Activated CD8-positive, alpha-beta memory T cell treated with anti-CD3 and anti-CD28 coated beads for 1 hour (primary cell): ENCODE measurements at places on chromosomes 3 and 15.

GRCh38 chr3:51777985-51778384, 1.1 kb downstream of the IQCF6 start:
- DNase-seq = no peak

DNA sequence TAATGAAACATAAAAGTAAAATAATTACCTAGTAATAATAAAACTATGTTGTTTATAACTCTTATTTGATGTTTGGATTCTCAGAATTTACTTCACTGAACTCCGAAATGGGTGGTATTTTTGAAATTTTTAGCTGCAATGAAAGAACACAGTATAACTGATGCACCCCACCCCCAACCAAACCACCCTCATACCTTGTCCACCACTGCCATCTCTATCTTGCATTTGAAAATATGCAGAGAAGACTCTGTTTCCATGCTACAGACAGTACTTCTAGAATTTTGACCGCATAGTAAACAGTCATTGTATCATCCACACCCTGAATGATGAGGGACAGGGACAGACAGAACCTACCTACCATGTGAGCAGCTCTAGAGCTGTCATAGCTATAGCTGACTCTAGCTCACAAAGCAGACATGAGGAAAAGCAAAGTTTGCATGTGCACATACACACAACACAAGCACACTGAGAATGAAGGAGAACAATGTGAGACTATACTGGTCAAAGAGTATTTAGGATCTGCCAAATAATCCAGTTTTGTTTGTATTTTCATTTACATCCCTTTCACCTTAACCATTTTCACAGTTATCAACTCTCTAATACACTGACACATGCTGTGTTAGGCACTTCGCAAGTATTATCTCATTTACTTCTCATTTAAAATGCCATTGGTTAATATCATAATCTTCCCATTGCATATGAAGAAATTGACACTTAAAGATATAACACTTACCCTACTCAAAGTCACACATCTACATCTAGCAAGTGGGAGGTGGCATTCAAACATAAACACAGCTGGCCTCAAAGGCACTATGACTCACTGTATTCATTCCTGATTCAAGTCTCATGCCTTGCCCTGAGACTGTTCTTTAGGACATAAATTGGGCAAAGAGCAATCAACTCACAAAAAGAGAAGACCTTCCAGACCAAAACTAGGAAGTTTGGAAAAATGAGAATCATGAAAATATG, 1014.7 kb upstream of the CFAP20DC start:
- no peak for DNase-seq

DNA sequence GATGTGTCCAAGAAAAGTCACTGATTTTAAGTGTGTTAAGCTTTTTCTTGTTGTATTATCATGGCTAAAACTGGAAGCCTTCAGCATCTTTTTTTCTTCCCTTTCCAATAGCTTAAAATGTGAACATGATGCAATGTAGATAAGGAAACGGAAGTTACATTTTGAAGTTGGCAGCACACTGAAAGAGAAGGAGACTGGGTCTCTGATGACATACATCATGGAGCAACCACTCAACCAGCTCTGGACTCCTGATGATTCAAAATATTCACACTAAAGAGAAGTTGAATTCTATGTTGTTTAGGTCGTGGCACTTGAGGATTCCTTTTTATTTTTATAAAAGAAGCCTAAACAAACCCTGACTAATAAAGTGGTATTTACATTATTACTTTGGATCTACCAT, 488.3 kb upstream of the ALCAM start:
- DNase-seq = no peak

DNA sequence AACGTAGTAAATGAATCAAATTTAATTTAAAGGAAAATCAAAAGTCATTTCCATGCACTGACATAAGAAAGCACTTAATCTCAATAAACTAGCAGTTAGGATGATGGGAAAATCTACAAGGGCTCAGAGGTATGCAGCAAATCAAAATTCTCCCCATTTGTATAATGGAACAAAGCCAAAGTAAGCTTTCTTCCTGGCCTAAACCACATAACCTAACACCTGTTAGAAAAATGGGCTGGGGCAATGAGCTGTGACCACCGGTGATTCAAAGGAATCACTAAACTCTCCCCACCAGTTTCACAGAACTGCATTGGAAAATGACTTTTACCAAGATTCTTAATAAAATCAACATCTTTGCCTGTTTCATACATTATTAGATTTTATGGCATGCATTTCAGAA, 1024.3 kb downstream of the FHIT start:
- no peak for DNase-seq

DNA sequence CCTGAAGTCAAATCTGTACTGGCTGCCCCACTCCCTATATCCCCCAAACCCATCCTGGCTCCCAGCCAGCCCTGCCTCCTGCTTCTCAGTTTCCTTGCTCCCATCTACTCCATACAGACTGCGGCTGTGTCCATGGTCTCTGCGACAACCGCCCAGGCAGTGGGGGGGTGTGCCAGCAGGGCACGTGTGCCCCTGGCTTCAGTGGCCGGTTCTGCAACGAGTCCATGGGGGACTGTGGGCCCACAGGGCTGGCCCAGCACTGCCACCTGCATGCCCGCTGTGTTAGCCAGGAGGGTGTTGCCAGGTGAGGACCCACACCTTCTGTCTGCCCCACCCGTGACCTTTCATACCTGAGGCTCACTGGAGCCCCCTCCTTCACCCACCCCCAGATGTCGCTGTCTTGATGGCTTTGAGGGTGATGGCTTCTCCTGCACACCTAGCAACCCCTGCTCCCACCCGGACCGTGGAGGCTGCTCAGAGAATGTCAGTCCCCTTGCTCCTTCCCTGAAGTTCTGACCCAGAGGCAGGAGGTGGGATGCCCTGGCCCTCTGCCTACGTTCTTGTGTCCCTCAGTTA, 14.7 kb downstream of the STAB1 start:
- no peak for DNase-seq

GRCh38 chr15:41820791-41821423, 7.0 kb upstream of the JMJD7 start:
- DNase-seq = no peak

DNA sequence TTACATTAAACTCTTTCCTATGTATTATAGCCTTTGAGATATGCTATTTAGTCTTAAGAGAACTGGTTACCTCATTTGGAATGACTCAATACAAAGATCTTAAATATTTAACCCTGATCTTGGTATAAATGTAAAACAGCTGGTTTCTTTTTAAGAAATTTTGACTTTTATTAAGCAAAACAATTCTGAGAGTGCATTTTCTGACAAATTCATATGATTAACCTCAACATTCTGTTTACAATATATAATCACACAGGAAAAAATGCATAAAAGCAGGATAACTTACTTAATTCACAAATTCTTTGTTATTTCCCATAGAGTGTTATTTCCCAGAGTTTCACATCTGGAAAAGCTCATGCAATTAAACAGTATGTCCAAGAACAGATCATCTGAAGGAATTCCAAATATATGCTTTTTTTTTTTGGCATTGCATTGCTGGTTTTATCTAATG, 400.4 kb upstream of the THBS1 start:
- no peak for DNase-seq

GRCh38 chr3:167772992-167773391, 37.5 kb downstream of the SERPINI1 start:
- DNase-seq = no peak

DNA sequence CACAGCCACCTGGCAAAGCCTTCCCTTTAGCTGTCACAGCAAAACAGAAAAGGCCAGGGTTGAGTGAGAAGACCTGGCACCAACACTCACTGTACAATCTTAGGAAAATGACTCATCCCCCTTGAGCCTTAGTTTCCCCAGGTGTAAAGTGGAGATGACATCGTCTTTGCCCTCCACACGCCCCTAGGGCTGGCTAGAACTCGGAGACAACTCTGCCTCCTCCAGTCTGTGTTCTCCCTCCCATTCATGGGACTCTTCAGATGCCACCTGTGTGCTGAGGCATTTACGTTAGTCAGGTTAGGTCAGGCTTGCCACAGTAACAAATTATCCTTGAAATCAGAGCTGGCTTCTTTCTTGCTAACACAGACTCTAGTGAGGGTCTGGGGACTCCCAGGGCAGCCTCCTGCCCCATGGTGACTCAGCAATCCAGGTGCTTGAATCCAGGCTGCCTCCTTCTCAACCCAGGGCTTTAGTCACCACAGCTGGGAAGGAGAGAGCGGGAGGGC, 252.6 kb downstream of the PLCL2 start:
- no peak for DNase-seq

- no peak for DNase-seq
Observed at GRCh38 chr3:55858302-55858701, 371.2 kb upstream of the WNT5A start.

- DNase-seq = no peak
Observed at GRCh38 chr3:150296123-150296735, 111.9 kb upstream of the TSC22D2 start.

GRCh38 chr3:38950581-38950980, 101.2 kb downstream of the SCN11A start:
- DNase-seq = no peak

DNA sequence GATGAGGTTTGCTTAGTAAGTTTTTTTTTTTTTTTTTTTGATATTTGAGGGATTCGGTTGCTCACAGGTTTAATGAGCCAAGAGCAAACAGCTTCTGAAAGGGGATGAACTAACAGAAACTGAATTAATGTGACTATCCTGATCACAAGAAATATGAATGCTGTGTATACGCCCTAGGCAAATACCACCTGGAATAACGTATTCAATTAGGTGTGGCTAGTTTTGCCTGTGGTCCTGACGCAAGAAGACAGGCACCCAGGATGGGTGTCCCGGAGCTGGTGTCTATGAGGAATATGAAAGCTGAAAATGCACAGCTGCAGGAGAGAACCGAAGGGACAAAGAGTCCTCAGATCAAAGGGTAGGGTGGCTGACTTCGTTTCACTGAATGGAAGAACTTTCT, 14.6 kb downstream of the LSG1 start:
- DNase-seq = no peak

- no peak for DNase-seq
Observed at GRCh38 chr3:42229266-42229941, 36.6 kb downstream of the CCK start.

GRCh38 chr15:70093481-70094319, 4.0 kb downstream of the TLE3 start:
- DNase-seq = no peak

- DNase-seq = no peak
Observed at GRCh38 chr3:61531528-61531927, 29.8 kb upstream of the PTPRG start.

- no peak for DNase-seq
Observed at GRCh38 chr3:149771652-149772271, 19.5 kb upstream of the COMMD2 start.

- DNase-seq = no peak
Observed at GRCh38 chr15:63494408-63494807, 10.0 kb upstream of the USP3 start.

- DNase-seq = no peak
Observed at GRCh38 chr15:61871926-61872522, 188.2 kb downstream of the VPS13C start.

DNA sequence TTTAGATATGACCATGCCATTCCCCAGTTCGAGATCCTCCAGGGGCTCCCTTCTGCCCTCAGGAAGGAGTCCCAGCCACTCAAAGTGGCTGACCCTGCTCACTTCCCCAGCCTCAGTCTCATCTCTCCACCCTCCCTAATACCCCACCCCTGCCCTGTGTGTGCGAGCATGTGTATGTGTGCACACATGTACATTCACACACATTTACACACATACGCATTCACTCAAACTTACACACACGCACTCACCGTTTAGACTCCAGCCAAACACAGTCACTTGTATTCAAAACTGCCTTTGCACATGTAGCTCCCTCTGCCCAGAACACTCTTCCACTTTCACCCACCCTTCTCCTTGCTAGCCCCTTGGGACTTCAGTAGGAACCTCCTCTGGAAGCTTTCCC, 11.4 kb downstream of the PLA2G4E start:
- no peak for DNase-seq

DNA sequence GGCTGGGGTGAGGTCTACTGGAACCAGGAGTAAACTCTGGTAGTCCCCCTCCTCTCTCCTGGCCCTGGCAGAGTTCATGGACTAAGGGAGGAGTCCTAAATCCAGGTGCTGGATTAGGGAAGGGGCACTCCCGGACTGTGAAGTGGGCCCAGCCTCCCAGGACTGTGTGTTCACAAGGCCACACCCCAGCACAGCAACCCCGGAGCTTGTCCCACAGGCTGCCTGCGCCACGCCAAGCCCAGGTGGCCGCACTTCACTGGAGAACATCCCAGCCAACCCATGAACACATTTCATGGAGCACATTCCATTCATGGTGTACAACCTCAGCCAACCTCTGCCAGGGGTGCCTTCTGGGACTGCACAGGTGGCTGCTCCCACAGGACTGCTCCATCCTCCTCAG, 8.2 kb downstream of the ARPIN start:
- DNase-seq = no peak

DNA sequence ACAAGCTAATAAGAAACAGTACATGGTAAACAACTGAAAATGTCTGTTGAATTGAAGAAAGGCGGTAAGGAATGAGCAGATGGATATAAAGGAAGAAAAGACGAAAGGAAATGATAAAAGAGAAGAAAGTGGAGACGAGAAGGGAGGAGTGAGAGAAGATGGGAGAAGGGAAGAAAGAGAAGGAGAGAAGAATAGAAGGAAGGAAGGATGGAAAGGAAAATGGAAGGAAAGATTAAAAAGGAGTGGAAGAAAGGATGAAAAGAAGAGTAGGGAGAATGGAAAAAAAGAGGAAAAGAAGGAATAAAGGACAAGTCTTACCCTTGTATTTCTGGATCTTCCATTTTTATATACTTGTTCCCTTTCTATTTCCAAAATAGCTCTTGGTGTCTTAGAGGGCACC, 17.7 kb downstream of the CPNE4 start:
- no peak for DNase-seq

DNA sequence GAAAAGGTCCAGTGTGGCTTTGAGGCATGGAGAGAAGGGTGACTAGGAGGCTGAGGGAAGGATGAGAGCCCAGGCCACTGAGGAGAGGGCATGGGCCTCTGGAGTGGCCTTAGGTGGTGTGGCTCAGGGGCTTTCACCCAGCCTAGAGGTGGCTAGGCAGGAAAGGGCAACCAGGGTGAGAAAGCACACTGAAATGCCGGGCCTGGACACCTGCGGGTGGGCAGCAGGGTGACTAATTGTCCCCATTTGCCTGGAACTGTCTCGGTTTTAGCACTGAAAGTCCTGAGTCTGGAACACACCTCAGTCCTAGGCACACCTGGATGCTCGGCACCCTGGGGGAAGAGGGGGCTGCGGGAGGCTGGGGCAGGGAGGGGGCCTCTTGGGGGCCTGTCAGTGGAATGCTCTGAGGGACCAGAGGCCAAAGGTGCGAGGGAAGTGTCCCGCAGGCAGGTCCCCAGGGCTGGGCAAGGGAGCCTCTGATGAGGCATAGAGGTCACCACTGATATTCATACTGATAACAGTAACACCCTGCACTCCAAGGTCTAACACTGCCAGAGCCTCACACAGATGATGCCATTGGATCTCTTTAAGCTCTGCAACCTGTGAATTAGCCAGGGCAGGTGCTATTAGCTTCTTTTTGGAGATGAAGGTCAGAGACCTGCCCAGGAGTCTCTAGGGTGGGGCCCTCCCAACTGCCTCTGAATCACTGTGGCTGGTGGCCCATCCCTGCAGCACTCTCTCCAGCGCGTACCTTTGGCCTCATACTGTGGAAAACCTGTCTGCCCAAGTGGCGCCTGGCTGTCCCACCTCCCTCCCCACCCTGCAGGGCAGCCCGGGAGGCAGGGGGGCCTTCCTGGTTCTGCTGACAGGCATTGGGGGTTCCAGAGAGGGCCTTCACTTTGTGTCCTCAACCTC, 3.0 kb upstream of the PHGR1 start:
- DNase-seq = no peak

GRCh38 chr15:49382394-49382793, 40.6 kb upstream of the FGF7 start:
- DNase-seq = no peak
